ENCODE measurements at places on chromosomes 13 and 19. TPM values are rescaled to one million over a fixed set of nuclear protein-coding genes. Genes with fewer than 3 reads are reported as not detected.

Gene PLPPR3
- not detected for total RNA-seq

- no peak for DNase-seq
These were observed 14.9 kb downstream of the MAP1S start for GRCh38 chr19:17734146-17734545.

GRCh38 chr19:34960103-34960805 is 3.8 kb downstream of the ZNF792 start:
- no peak for DNase-seq

DNA sequence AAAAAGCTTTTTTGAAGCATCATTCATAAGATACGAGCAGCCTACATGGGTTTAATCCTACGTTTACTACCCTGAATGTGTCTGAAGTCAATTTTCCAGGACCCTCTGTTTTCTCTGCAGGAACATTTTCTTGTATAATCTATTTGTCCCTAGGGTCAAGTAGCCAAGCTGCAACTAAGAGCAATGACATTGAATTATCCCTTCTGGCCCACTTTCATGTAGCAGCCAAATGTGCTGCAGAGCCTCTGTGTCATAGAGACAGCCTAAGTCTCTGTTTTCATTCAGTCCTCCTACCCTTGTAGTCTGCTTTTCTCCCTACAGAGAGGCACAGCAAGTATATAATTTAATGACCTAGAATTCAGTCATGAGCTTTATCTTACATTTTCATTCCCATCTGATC is 82.1 kb downstream of the ZAR1L start:
- DNase-seq, result no peak

Gene MISP3
- total RNA-seq, result 17.4 TPM

Gene C3
- 73.2 TPM for total RNA-seq

- no peak for DNase-seq
These were observed 740.5 kb downstream of the PCDH9 start for GRCh38 chr13:66489586-66489985.

DNA sequence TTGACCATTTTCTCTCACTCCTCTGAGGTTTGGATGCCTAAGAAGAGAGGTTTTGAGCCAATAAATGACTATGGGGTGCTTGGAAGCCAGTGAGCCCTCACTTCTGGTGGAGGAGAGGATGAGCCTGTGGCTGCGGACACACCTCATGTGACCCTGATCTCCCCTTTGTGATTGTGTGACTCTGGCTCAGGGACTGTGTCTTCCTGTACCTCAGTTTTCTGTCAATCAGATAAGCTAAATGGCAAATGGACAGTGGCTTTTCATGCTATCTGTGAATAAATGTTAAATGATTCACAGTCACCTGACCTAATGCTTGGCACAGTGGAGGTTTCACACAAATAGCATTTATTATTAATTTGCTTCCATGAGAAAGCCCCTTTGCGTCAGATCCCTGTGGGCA is 2.7 kb downstream of the PSG8 start:
- DNase-seq, result no peak

Gene ZNF135
- total RNA-seq, result 12.4 TPM

Gene ANGPTL8
- total RNA-seq, result not detected

DNA sequence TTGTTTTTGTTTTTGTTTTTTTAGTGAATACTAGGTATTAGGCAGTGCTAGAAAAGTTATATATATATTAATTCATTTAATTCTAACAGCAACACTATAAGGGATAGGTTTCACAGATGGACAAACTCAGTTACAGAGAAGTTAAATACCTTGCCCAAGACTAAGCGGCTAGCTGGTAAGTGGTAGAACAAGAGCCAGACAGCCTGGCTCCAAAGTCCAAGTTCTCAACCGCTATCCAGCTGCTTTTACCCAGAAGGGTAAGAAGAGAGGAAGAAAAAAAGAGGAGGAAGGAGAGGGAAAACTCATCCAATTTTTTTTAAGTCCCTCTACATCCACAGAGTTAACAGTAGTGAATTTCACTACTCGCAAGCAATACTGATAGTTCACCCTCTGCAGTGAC is 217.0 kb downstream of the SPRY2 start:
- DNase-seq, result no peak

- peak; percentile 55 for DNase-seq
These were observed 67.6 kb downstream of the TEX29 start for GRCh38 chr13:111387945-111388600.

DNA sequence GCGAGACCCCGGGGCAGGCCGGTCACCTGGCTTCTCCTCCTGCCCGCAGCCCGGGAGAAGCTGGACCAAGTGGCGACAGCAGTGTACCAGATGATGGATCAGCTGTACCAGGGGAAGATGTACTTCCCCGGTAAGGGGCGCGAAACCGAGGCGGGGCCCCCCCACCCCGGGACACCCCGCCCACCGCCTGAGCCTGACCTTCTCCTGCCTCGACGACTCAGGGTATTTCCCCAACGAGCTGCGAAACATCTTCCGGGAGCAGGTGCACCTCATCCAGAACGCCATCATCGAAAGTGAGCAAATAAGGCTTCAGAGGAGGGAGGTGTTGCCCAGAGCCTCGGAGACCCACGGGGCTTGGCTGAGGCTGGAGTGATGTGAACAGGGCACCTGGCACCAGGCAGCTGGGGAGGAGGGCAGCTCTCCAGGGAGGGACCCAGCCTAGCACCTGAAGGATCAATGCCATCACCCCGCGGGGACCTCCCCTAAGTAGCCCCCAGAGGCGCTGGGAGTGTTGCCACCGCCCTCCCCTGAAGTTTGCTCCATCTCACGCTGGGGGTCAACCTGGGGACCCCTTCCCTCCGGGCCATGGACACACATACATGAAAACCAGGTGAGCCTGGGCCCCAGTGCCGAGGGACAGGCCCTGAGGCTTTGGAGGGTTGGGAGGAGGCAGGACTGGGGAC is 629 bp downstream of the IZUMO4 start:
- no peak for DNase-seq

- no peak for DNase-seq
These were observed 432.2 kb downstream of the OLFM4 start for GRCh38 chr13:53460796-53461195.

Gene IGFL2
- 15.8 TPM for total RNA-seq

Gene FGF9
- total RNA-seq, result not detected

Gene FUT3
- total RNA-seq, result 1.3 TPM

- no peak for DNase-seq
These were observed 4.0 kb downstream of the TPGS1 start for GRCh38 chr19:511101-511851.

Gene BEST2
- total RNA-seq, result 41.4 TPM

Measured in suprapubic skin (tissue), 4 donors.